Nasal cavity respiratory epithelium epithelial cell of viscerocranial mucosa (primary cell): ENCODE measurements at places on chromosomes 3 and 15. TPM values are rescaled to one million over a fixed set of nuclear protein-coding genes. Genes with fewer than 3 reads are reported as not detected.

The CSPG4 gene
- 2.7 and 9.8 TPM in 2 replicates for total RNA-seq

The INSYN1 gene
- total RNA-seq = 1.5 and 1.7 TPM in 2 replicates

The EPB42 gene
- total RNA-seq = not detected in 2 replicates

The C3orf20 gene
- not detected in 2 replicates for total RNA-seq

The EPHB1 gene
- under 0.01 and 0.07 TPM in 2 replicates for total RNA-seq

The PML gene
- total RNA-seq = 8.5 and 80.2 TPM in 2 replicates

The TICRR gene
- total RNA-seq = under 0.01 and 0.14 TPM in 2 replicates

The TMCO5A gene
- not detected in 2 replicates for total RNA-seq

The PIGZ gene
- 0.34 and 1.3 TPM in 2 replicates for total RNA-seq

The COL6A6 gene
- total RNA-seq = not detected in 2 replicates

The COL7A1 gene
- total RNA-seq = 121 and 420 TPM in 2 replicates

The MUSTN1 gene
- not detected in 2 replicates for total RNA-seq

The EIF4E3 gene
- 2.4 and 5.1 TPM in 2 replicates for total RNA-seq

The CCDC33 gene
- 0.50 TPM in 1 of 2 replicates, not detected in the other for total RNA-seq

The ENTPD3 gene
- 22.2 and 24.3 TPM in 2 replicates for total RNA-seq

The RFTN1 gene
- total RNA-seq = 14.7 and 22.1 TPM in 2 replicates

The PDIA5 gene
- 32.7 and 34.5 TPM in 2 replicates for total RNA-seq

The WWTR1 gene
- total RNA-seq = 6.5 and 21.6 TPM in 2 replicates

The SIDT1 gene
- 0.34 and 2.3 TPM in 2 replicates for total RNA-seq

The HAPLN3 gene
- total RNA-seq = 0.68 and 5.1 TPM in 2 replicates

The MAGEL2 gene
- not detected in 2 replicates for total RNA-seq

The C2CD4B gene
- total RNA-seq = under 0.01 and 0.28 TPM in 2 replicates

The CD276 gene
- total RNA-seq = 16.4 and 71.6 TPM in 2 replicates

The ROPN1 gene
- total RNA-seq = not detected in 2 replicates

The ITIH1 gene
- not detected in 2 replicates for total RNA-seq

The TBC1D23 gene
- total RNA-seq = 43.4 and 44.8 TPM in 2 replicates

The RTP3 gene
- not detected in 2 replicates for total RNA-seq

The ST8SIA2 gene
- total RNA-seq = not detected in 2 replicates

The DUOX2 gene
- 1.0 and 3.2 TPM in 2 replicates for total RNA-seq

The RFT1 gene
- total RNA-seq = 18.1 and 25.1 TPM in 2 replicates

The TMEM158 gene
- 1.4 and 2.3 TPM in 2 replicates for total RNA-seq

The FRG2C gene
- under 0.01 TPM in 1 of 2 replicates, not detected in the other for total RNA-seq

The CCR2 gene
- total RNA-seq = under 0.01 TPM in 2 replicates

The LRRN1 gene
- total RNA-seq = under 0.01 and 15.3 TPM in 2 replicates

The DAPK2 gene
- 2.1 and 3.9 TPM in 2 replicates for total RNA-seq

The ACKR4 gene
- total RNA-seq = not detected in 2 replicates

The IQCF5 gene
- total RNA-seq = not detected in 2 replicates

The SOX14 gene
- total RNA-seq = not detected in 2 replicates

The ANKUB1 gene
- 0.34 and 4.1 TPM in 2 replicates for total RNA-seq

The DAZL gene
- total RNA-seq = not detected in 2 replicates

The KLHL40 gene
- total RNA-seq = not detected in 2 replicates

The GOLGA6L4 gene
- total RNA-seq = 0.34 and 0.78 TPM in 2 replicates

The VGLL3 gene
- total RNA-seq = 7.5 and 14.7 TPM in 2 replicates

The SLC2A2 gene
- total RNA-seq = not detected in 2 replicates

The ATP2C1 gene
- 161 and 237 TPM in 2 replicates for total RNA-seq

The UCN2 gene
- total RNA-seq = 2.4 and 12.2 TPM in 2 replicates

The CEP63 gene
- 24.9 and 26.7 TPM in 2 replicates for total RNA-seq

The GOLGA8O gene
- total RNA-seq = 0.34 TPM in 1 of 2 replicates, not detected in the other

The FSIP1 gene
- total RNA-seq = 8.9 and 38.4 TPM in 2 replicates

The GOLGA8J gene
- total RNA-seq = not detected in 2 replicates
